Upper lobe of left lung (tissue), 6 donors: ENCODE measurements at places on chromosomes 1 and 21. TPM values are rescaled to one million over a fixed set of nuclear protein-coding genes. Genes with fewer than 3 reads are reported as not detected.

ENAH gene
- total RNA-seq, result 70.3 TPM

DNA sequence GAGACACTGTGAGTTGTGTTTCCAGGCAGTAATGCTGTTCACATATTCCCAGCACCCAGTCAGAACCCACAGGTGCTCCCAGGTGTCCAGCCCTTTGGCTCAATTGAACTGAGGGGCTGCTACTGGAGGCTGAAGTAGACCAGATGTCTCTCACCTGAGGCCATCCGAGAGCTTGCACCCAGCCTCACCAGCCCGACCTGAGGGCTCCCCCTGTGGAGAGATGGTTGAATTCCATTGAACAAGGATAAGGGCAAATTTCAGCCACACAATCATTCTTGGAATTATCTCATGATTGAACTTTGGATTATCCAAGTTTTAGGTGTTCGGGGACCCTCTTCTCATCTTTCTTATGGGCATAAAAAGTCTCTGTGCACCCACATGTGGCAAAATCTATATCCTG is 52.1 kb downstream of the OBSCN start:
- no peak for DNase-seq
- H3K36me3 ChIP-seq, result peaks cover 10% of the 10 kb centered on the region
- H3K4me3 ChIP-seq, result no peak overlapping the region
- H3K27ac ChIP-seq, result no peak overlapping the region

- no peak overlapping the region for H3K27ac ChIP-seq
- no peaks in the 10 kb centered on the region for H3K36me3 ChIP-seq
- no peak for DNase-seq
- H3K27me3 ChIP-seq, result no peaks in the 10 kb centered on the region
- no peaks in the 10 kb centered on the region for H3K4me1 ChIP-seq
Observed at GRCh38 chr21:38859852-38860251, 54.1 kb downstream of the ETS2 start.

DCST2 gene
- 0.76 TPM for total RNA-seq

GRCh38 chr1:37475380-37476086 is 1.2 kb downstream of the ZC3H12A start:
- H3K27ac ChIP-seq, result peak overlapping the region; percentile 99
- DNase-seq, result peak; percentile 30
- H3K4me1 ChIP-seq, result peaks cover 91% of the 10 kb centered on the region
- H3K27me3 ChIP-seq, result no peaks in the 10 kb centered on the region

FLG2 gene
- not detected for total RNA-seq
